ENCODE measurements at places on chromosomes 1 and 21.

DNA sequence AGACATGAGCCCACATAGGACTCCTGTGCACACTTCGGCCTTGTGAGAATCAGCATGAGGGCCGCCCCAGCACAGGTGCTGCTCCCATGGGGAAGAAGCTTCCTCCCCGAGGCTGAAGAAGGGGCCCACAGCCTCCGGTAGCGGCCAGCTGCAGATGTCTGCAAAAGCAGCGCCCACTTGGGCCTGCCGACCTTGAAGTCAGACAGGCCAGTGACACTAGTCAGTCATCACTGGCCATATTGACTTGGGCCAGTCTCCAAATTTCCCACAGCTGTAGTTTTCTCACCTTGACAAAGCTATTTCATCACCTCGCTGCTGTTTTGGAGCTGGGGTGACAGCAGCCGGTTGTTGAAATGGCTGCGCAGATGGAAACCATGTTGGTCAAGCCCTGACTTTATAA, 83.0 kb downstream of the RIPK4 start:
- DNase-seq = no peak

GRCh38 chr1:114707604-114708003, 9.0 kb downstream of the NRAS start:
- no peak for DNase-seq

- no peak for DNase-seq
These were observed 176.5 kb upstream of the ST6GALNAC5 start for GRCh38 chr1:76690766-76691165.

- no peak for DNase-seq
These were observed 15.0 kb upstream of the PTPN14 start for GRCh38 chr1:214566158-214567104.

GRCh38 chr1:2989976-2990375, 31.3 kb upstream of the ACTRT2 start:
- DNase-seq = no peak

- DNase-seq = peak; percentile 16
These were observed 147.6 kb upstream of the CAMK1G start for GRCh38 chr1:209435654-209436566.

DNA sequence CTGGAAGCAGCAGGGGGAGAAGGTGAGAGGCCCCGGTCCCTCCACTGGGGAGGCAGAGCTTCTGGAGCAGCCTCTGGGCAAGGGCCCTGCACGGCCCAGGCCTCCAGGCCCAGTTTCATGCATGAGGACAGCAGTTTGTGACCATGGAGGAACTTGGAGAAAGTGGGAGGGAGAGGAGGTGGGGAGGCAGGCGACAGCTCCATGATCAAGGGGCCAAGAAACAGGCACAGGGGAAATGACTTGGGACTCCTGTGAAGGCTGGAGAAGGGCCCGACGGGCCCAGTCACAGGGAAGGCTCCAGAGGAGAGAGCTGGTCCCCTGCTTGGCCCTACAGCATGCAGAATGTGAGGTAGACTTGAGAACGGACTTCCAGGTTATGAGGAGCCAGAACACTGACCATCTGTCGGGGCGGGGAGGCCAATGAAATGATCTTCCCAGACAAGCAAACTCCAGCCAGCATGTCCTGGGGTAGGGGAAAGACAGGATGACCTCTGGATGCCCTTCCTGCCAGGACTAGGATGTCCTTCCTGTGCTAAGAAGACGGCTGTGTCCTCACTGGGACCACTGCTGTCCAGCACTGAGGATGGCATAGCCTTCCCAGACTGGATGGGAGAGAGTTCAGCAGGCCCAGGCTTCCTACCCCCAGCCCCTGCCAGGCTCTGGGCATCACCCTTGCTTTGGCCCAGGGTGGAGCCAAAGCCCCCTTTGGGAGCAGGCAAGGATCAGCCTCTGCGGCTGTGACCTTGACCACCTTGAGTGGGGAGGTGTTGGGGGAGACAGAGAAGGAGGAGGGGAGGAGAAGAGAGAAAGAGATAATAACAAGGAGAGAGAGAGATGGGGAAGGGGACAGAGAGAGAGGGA, 548.2 kb downstream of the PTPRU start:
- no peak for DNase-seq

- no peak for DNase-seq
These were observed 126.0 kb upstream of the HMCN1 start for GRCh38 chr1:185608177-185608576.

GRCh38 chr1:116270316-116271057, 102.6 kb upstream of the ATP1A1 start:
- DNase-seq = no peak

- no peak for DNase-seq
These were observed 17.2 kb downstream of the NFYC start for GRCh38 chr1:40708750-40709099.

- DNase-seq = no peak
These were observed 11.5 kb downstream of the LRP8 start for GRCh38 chr1:53316424-53316765.

GRCh38 chr1:226653311-226653921, 85.7 kb downstream of the ITPKB start:
- DNase-seq = no peak

- DNase-seq = no peak
These were observed 47.1 kb downstream of the WNT9A start for GRCh38 chr1:227900571-227901051.

DNA sequence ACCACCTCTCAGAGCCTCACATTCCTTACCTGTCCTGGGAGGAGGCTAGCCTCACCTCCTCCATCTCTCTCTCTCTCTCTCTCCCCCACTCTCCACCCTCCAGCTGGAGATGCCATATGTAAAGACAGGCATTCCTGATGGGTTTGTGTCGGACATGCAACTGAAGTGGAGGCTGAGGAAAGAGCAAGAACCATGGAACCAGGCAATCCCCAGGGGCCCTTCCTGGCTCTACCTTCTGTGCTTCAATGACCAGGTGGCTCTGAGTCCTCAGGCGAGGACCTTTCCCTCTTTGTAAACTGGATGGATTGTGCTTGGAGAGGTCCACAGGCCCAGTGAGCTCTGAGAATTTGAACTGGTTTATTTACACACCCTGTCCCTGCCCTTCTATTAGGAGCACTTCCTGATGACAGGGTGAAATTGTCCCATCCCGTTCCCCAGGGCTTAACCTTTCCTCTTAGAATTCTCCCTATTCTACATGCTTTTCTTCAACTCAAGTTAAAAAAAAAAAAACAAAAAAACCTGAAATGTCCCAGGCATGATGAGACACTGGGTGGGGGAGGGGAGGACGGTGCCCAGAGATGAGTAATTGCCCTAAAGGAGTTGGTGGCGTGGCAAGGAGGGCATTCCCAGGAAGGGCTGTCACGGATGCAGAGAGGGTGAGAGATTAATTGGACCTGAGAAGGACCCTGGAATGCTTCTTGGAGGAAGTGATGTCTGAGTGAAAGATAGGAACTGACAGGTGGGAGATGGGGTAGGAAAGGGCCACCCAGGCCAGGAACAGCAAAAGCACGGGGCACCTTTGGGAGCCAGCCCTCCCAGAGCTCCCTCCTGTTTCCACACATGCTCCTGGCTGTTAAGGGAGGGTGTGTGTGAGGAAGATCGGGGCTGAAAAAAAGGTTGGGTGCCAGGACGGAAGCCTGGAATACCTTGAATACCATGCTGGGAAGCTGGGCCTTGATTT, 50.2 kb upstream of the WASF2 start:
- DNase-seq = no peak

DNA sequence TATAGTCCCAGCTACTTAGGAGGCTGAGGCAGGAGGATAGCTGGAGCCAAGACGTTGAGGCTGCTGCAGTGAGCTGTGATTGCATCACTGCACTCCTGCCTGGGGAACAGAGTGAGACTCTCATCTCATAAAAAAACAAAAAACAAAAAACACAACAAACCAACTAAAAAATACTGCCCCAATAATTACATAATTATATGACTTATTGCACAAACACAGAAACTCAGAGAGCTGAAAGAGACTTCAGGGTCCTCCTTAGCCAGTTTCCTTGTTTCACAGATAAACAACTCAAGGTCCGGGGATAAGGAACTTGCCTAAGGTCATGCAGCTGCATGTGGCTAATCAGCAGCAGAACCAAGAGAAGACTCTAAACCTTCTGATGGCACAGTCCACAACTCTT, 11.9 kb downstream of the EXTL2 start:
- DNase-seq = no peak

DNA sequence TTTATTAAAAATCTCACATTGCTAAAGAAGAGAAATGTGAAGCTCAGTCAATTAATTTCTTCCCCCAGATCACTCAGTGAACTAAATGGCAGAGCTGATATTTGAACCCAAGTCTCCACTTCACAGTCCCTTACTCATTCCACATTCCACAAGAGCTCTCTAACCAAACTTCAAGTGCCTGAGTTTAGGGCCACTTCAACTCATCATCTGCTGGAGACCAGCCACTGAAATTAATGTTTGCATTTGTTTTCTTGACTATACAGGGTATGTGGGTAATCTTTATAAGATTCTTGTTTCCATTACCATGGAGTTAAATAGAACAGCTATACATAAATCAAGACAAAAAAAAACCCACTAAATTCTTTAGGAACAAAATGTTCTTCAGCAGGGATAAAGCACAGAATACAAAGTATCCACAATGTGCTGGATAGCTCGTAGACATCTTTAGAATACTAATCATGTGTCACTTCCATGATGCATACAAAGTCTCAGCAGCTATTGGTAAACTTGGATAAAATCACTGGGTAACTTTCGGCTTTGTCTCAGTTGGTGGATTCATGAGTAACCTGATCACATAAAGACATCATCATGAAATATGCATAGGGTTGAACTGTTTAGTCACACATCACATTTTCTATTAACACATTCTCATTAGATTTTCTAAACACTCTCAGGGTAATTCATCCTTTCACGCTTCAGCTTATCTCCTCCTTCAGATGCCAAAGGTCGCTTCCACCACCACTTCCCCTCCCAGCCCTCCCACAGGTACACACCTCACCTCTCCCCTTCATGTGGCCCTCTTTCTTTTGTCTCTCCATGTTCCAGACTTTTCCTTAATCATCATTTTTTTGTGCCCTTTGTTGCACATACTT, 89.8 kb downstream of the LRRC53 start:
- no peak for DNase-seq

DNA sequence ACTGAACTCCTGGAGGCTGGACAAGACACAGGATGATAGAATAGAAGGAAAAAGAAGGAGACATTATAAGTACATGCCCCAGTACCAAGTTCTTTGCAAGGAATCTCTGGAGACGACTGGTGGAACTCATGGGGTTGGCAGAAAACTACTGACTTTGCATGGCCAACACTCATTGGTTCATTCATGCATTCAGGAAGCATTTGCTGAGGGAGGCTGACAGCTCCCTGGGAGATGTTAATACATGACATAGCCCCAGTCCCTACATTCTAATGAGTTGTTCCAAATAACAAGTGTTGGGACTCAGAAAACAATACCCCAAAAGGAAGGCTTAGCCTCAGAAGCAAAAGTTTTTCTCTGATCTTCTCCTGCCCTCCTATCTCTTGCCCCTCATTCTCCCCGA, 172.8 kb upstream of the IRF2BP2 start:
- no peak for DNase-seq

DNA sequence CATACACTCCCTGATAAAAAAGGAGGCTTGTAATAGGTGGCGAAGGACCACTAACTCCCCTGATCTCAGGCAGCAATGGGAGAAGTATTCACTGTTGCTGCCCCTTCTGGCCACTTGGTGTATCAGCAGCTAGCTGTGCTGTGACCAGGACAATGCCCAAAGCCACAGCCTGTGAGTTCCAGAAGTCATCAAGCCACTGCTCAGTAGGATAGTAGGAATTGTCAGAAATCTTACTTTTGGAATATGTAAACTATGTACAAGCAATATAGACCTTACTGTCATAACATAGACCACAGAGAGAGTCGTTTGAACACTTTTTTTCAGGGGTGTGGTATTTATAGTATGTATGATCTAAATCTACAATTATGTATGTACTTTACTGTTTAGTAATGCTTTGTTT, 248.3 kb upstream of the CAMK1G start:
- no peak for DNase-seq

- DNase-seq = no peak
These were observed 4.9 kb downstream of the ARID1A start for GRCh38 chr1:26700711-26701110.

DNA sequence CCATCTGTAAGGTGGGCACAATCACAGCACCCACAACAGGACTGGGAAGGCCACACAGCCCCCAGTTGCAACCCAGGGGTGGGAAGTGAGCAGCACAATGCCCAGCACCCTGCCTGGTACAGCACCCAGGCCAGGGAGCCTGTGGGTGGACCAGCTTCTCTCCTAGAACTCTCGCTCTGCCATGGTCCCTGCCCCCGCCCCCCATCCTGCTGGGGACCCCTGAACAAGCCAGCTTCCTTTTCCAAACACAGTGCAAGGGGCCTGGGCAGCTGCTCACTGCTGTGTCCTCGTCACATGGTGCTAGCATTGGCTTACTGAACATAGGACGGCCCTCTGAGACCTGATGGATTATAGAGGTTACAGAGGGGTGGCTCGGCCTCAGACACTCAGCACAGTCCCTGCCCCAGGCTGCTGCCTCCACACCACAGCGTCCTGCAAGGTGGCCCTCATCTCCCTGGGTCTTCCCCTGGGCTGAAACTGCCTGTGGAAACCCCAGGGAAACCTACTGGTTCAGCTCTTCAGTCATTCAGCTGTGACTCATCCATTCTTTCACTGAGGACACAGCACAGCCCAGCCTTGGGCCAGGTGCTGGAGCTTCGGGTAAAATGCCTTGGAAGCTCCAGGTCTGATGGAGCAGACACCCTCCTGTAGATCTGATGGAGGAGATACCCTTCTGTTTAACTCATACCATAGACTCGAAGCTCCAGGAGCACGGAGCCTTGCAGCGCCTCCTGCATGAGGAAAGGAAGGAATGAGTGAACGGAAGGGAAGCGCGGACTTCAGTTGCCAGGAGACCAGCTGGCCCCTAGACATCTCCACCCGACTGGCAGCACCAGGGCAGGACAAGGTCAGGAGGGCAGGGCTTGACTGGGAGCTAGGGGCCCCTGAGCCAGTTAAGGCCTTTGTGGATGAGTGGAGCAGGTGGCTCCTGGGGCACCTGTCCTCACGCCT, 8.1 kb upstream of the PRDM16 start:
- DNase-seq = no peak

DNA sequence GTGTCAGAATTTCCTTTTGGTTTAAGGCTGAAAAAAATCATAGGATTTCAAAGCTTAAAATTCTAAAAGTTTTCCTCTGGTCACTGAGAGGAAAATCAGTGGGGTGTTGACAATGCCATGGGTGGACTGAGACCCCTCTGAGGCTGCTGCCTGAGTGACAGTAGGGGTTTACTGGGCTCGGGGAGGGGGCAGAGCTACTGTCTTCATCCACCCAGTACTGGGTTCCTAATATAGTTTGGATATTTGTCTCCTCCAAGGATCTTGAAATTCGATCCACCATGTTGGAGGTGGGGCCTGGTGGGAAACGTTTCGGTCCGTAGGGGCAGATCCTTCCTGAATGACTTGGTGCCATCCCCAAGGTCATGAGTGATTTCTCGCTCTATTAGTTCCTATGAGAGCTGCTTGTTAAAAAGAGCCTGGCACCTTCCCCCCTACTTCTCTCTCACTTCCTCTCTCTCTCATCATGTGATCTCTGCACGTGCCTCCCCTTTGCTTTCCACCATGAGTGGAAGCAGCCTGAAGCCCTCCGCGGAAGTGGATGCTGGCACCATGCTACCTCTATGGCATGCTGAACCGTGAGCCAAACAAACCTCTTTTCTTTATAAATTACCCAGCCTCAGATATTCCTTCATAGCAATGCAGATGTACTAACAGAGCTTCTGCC, 72.3 kb downstream of the MAP10 start:
- no peak for DNase-seq

- DNase-seq = no peak
These were observed 88.8 kb downstream of the CDC14A start for GRCh38 chr1:100441146-100441545.

Data from activated CD8-positive, alpha-beta memory T cell treated with anti-CD3 and anti-CD28 coated beads for 48 hours (primary cell).